ENCODE measurements at places on chromosomes 11 and 22.

DNA sequence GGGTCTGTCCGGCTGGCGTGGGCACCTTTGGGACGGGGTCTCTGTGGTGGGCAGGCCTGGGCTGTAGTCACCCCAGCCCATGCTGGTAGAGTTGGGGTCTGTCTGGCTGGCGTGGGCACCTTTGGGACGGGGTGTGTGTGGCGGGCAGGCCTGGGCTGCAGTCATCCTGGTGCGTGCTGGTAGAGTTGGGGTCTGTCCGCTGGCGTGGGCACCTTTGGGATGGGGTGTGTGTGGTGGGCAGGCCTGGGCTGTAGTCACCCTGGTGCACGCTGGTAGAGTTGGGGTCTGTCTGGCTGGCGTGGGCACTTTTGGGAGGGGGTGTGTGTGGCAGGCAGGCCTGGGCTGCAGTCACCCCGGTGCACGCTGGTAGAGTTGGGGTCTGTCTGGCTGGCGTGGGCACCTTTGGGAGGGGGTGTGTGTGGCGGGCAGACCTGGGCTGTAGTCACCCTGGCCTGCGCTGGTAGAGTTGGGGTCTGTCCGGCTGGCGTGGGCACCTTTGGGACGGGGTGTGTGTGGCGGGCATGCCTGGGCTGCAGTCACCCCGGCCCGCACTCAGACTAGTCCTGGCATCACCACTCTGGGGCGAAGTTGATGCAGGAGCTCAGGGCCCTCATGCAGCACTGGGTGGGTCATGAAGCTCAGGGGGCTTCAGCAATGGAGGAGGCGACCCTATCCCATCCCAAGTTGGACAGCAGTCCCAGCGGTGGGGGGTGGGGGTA is 19.3 kb downstream of the PRR33 start:
- DNase-seq, result no peak

DNA sequence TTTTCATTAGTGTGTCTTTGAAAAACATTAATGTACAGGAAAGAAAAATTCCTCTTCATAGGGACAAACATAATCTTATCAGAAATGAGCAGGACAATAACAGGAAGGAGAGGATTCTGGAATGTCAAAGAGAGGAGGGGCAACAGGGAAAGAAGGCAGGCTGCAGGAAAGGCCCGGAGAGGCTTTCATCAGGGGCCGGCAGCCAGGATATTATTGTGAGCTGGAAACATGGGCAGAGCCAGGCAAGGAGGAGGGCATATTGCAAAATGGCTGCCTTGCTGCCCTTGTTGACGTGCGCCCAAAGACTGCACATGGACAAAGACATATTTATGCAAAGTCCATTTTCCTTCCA is 433.7 kb downstream of the ETS1 start:
- no peak for DNase-seq

DNA sequence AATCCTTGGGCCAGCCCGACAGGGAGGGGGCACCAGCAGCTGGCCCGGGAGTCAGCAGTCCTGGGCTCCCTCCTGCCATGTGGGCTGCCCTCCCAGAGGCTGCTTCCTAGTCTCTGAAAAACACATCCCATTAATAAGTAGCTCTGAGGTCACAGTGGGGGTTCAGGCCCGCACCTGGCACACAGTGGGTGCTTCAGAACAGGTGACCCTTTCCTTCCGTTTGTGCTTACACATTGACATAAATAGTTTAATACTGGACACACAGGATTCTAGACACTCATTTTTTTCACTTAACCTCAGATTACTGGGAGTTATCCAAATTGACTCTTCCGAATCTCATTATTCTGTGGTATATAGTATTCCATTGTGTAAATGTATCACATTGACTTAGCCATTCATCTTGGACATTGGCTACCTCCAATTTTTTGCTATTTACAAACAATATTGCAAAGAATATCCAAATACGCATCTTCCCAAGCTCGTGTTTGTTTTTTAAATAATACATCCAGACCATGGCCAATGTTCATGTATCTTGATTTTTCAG is 474 bp upstream of the CHADL start:
- no peak for DNase-seq

DNA sequence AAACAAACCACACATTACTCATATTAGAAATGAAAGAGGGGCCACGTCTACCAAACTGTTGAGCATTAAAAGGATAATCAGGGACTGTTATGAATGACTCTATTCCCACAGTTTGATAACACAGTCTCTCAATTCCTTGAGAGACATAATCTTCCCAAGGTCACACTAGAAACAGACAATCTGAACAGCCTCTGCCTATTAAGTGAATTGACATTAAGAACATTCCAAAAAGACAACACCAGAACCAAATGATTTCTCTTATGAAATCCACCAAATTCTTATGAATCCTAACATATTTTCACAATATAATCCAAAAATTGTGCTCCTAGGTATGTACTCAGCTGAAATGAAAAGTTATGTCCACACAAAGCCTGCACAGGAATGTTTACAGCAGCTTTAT is 4.6 kb downstream of the RFPL1 start:
- DNase-seq, result no peak

GRCh38 chr11:121417055-121417551 is 35.0 kb upstream of the SORL1 start:
- no peak for DNase-seq

GRCh38 chr22:49730656-49731055 is 97.0 kb downstream of the BRD1 start:
- no peak for DNase-seq

- no peak for DNase-seq
Observed at GRCh38 chr11:79170321-79170720, 270.5 kb downstream of the TENM4 start.

DNA sequence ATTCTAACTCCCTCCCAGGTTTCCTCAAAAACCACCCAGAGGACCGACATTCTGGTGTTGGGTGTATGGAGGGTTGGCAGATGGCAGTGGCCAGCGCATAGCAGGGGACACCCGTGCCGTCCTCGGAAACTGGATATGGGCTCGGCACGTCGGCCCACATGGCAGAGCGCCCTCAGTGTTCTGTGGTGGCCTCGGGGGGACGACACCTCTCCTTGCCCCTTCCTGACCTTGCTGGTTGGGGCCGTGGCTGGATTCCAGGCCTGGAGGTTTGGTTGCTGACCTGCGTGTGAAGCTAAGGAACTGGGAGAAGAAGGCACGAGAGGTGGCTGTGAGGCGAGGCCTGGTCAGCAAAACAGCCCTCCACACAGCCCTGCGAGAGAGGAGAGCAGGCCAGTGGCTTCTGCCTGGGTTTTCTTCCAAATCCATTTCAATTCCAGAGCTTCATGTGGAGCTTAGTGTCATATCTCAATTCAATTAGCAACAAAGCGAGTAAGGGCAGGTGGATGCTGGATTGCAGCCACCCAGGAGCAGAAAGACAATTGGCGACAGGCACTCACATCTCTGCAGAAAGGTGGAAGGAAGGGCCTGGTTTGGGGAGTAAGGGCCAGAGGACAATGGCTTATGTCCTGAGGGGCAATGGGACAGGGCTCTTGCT is 478.4 kb downstream of the BRD1 start:
- DNase-seq, result no peak

- no peak for DNase-seq
Observed at GRCh38 chr11:70487756-70488155, 89.4 kb downstream of the CTTN start.

GRCh38 chr11:9745411-9746211 is 81.7 kb downstream of the SWAP70 start:
- no peak for DNase-seq

DNA sequence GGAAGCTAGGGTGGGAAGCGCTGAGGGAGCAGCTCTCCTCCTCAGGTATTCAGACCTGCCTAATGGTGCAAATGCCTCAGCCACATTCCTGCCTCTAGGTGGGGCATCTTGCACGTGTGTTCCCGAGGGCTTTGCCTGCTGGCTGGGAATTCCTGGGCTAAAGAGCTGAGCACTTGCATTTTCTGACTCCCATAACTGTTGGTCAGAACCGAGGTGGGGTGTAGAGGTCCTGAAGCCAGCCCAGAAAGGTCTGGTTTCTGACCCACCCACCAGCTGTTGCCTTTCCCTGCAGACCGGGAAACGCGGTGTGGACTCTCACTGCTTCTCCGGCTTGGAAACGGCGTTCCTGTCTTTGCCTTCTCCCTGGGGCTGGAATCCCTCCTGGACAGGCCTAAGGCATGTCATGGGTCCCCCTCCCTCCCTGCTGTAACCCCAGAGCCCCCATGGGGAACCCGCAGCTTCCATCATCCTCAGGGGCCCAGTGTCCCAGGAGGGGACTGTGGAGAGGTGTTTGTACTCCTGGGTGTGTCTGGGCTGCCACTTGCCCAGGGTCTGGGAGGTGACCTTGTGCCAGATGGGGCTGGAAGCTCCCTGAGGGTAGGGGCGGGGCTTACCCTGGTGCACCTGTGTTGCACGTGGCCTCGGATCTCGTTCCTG is 24.0 kb upstream of the SMIM38 start:
- peak; percentile 70 for DNase-seq

- no peak for DNase-seq
Observed at GRCh38 chr11:66407651-66408050, 13.2 kb upstream of the NPAS4 start.

Measured in mesothelial cell of epicardium (in vitro differentiated cells).